ENCODE measurements at places on chromosomes 16 and 17.

GRCh38 chr17:7807206-7807605 is 26.8 kb upstream of the KDM6B start:
- DNase-seq, result no peak

DNA sequence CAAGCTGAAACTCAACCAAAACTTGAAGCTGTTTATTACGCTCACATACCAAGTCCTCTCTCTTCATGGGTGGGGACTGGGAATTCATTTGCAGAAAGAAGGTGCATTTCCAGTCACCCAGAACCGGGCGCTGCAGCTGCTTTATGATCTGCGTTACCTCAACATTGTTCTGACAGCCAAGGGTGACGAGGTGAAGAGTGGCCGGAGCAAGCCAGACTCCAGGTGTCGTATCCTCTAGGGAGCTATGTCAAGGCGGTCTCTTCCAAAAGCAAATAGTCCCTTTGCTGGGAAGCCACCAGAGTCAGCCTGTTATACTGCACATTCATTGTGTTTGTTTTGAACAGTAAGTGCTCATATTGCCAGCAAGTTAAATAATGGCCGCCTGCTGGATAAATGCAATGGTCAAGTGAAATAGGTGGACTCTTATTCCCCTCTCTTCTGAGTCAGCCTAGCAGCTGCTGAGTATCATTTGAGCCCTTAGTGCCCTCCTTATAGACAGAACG is 12.7 kb downstream of the COG1 start:
- DNase-seq, result no peak

GRCh38 chr16:20175358-20175757 is 101.7 kb upstream of the GPR139 start:
- DNase-seq, result no peak

DNA sequence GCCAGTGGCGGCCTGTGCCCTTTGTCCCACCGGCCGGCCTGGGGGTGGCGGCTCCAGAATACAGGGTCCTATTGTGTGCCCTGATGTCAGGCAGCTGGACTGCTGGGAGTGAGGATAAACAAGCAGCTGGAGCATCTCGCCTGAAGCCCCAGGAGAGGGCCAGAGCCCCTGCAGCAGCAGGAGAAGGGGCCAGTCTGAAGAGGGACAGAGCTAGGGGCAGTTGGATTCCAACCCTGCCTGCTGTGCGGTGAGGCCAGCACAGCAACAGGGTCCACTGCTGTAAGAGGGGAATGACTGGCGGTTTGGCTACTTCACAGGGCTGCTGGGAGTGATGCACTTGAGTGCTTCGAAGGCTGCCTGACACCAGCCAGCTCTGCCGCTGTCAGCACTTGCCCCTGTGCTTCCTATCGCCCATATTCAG is 25.0 kb downstream of the RAB11FIP4 start:
- DNase-seq, result no peak

DNA sequence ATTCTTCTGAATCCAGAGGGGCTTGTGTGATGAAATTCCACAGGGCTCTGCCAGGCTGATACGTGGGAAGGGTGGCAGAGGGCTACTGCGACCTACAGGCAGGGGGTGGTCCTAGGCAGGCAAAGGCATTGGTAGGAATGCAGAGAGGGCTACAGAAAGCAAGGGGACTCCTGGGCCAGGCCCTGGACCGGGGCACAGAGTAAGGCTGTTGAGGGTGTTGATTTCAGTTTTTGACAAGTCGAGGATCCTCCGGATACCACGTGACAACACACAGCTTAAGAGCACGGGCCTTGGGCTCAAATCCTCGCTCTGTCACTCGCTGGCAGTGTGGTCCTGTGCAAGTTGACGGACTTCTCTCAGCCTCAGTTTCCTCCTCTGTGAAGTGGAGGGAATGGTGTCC is 19.1 kb upstream of the DOC2B start:
- no peak for DNase-seq

DNA sequence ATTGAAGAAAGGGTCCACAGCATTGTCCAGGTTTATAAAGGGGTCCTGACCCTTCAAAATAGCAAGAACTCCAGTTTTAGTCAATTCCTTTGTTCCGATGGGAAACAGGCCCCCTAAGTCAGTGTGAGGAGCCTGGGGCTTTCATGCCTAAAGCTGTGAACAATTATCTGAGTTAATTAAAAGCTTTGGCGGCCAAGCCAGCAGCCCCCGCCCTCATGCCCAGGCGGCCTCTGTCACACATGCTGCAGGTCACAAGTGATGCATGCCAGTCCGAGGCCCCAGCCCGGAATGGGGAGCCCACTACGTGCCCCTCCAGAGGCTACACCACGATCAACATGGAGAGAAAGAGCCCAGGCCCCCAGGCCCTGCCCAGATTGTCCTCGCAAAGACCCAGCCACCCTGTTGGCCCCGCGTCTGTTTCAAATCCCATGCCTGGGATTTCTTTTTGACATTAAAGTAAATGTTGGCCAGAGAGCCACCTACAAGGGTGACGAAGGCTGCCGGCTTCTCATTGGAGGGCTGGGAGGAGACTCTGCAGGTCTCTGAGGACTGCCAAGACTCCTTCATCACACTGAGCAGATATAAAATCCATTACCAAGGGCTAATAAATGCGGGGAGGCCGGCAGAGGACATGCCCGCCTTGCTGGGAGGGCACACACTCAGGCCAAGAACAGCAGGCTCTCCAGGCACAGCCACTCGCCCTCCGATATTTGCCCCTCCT is 14.5 kb upstream of the PITPNM3 start:
- DNase-seq, result no peak

DNA sequence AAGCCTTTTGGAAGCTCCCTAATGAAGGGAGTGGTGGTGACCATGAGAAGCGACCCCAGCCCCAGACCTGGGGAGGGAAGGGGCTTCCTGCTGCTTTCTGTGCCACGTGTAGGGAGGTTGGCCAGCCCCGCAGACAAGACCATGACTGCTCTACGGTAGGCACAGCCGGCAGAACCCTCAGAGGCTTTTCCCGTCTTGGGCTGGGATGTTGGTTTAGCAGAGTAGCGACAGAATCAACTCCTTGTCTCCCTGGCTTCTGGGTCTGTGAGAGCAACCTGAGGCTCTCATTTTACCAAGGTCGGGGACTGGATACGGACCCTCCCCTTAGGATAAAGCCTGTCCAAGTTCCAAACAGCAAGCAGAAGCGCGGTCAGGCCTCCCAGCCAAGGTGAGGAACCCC is 123.3 kb downstream of the AXIN2 start:
- DNase-seq, result no peak
